ENCODE measurements at places on chromosomes 7 and 10.

GRCh38 chr10:86083664-86084175 is 282.9 kb downstream of the GRID1 start:
- DNase-seq, result no peak

DNA sequence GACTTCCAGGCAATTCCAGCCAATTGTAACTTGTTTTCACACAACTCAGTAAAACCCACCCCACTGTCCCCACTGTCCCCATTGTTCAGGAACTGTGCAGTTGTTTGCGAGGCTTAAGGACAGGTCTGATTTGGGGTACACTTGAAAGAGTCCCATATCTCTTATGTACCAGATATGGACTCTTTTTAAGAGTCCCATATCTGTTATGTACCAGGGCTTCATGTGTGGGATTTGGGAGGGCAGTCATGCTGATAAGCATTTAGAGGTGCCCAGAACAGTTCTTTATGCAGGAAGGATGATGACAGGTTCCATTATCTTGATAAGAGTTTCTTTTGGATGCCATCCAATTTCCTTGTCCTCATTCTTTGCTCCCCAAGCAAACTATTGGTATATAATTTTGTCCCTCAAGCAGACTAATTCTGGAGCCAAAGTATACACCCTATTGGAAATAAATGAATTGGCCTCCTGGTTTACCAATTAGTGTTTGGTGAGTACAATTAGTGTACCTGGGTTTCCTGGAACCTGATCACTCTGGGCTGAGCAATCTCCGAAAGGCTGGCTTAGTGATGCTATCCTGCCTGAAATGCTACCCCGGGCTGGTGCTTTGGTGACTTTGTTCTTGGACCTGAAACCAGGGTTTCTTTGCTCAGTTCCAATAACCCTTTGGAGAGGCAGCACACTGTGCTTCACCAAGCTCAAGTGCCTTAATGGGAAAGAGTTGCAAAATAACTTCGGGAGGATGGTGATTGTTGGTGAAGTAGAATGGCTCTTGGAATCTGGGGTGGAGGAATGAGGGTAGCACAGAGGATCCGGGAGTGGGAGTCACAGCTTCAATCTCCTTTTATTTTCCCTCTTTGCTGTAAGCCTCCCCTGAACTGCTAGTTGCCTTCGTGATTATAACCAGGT is 6.2 kb upstream of the DMBT1 start:
- no peak for DNase-seq

DNA sequence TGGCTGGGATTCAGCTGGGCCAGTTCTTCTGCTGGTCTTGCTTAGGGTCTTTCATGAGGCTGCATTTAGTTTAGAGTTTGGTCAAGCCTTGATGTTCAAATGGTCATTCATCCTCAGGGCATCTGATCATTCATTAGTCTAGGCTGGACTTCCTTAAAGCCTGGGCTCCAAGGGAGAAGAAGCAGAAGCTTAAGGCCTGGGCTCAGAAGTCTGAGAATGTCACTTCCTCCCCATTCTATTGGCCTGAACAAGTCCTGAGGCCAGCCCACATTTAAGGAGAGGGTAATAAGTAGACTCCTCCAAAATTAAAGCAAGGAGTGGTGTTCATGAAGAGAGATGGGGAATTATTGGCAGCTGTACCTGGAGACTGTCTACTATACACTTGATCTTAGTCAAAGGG is 193.2 kb upstream of the HABP2 start:
- DNase-seq, result no peak

DNA sequence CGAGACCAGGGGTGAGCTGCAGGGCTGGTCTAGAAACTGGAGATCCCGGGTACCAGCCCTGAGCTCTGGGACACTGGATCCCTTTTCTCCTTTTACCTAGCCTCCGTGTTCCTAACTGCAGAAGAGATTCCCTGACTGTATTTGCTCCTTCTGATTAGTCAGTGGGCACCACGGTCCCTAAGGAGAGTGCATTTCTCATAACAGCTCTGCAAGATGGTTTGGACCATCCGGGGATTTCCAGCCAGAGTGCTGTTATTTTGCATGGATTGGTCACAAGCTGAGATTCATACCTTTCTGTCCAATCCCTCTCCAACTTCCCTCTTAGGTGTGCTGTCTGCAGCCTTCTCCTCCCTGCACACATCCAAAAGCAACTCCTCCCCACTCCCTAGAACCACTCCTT is 122.6 kb downstream of the MYL10 start:
- no peak for DNase-seq

DNA sequence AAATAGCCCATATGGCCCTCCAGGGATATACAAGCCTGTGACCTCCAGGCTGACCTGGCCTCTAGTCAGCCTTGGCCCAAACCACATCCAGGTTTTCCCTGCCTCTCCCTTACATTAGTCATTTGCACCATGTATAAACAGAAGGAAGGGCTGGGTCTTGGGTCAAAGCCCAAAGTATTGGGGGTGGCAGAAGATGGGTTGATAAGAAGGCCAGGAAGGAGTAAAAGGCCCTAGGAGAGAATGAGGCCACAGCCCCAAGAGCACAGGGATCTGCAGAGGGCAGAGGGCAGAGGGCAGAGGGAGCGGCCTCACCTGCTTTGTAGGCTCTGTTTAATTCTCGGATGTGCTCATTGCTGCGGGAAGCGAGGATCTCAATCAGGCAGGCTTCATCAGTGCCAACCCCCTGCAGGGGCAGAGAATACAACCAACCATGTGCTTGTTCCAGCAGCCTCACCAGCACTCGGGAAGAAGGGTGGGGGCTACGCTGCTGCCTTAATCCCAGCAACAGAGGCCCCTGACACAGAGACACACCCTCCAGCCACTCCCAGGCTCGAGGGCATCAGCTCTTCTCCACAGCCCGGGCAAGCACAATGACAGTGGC is 31.3 kb downstream of the PLAC9 start:
- DNase-seq, result no peak

All from esophagus muscularis mucosa (tissue), 4 donors.